Stimulated activated CD8-positive, alpha-beta memory T cell treated with anti-CD3 and anti-CD28 coated beads, Interleukin-7, amount 100 ng/mL, for 48 hours (primary cell): ENCODE measurements at places on chromosomes 16 and 17.

DNA sequence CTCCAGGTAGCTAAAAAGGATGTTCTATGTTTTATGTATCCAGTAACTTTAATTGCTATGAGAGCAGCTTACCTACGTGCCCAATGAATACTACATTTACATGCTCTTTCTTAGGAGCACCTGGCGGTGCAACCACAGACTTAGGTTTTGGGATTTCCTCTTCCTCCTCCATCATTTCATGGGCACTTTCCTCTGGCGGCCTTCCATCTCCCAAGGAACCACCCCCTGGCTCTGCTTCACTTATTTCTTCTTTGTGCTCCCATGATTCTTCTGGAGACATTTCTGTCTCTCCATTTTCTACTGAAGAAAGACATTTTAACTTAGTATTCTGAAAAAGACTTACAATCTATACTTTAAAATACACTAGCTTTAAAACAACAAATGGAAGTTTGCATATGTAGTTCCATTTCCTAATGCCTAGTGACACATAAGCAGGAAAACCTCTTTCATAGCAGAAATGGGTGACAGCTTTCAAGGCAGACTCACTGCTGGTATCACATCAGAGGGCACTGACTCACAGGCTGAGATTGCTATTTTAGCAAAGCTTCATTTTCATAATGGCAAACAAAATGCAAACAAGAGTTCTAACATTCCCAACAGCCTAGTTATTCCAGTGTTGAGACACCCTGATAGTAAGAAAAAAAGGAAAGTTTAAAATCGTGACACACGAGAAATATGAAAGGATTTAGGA, 19.1 kb downstream of the GSPT1 start:
- no peak for DNase-seq

GRCh38 chr17:8896641-8897635, 29.5 kb upstream of the PIK3R6 start:
- DNase-seq: no peak

GRCh38 chr17:67833946-67834631, 8.8 kb downstream of the BPTF start:
- no peak for DNase-seq

- DNase-seq: no peak
Measured at GRCh38 chr17:82943339-82943738, 103.5 kb upstream of the ZNF750 start.

DNA sequence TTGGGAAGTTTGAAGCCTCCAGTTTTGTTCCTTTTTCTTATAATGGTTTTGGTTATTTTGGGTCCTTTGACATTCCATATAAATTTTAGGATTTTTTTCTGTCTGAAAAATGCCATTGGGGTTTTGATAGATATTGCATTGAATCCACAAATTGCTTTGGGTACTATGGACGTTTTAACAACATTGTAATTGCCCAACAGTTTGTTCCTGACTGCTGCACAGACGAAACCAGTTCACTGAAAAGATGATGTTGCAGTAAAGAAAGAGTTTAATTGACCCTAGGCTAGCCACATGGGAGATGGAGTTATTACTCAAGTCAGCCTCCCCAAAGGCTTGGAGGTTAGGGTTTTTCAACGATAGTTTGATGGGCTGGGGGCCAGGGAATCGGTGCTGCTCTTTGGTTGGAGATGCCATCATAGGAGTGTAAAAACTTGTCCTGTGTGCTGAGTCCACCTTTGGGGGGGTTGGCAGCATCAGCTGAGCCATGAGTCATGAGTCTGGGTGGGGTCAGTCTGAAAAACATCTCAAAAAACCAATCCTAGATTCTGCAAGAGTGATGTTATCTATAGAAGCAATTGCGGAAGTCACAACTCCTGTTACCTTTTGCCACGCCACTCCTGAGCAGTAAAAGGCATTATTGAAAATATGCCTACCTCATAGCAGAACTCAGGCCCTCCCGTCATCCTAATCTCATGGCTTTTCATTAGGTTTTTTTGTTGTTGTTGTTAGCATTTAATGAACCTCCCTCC, 2.7 kb upstream of the PRSS41 start:
- DNase-seq: no peak
